ENCODE measurements at places on chromosomes 6 and 20. TPM values are rescaled to one million over a fixed set of nuclear protein-coding genes. Genes with fewer than 3 reads are reported as not detected.

The NNAT gene
- not detected for polyA plus RNA-seq

The FUCA2 gene
- polyA plus RNA-seq: 93.5 TPM

The CDKN1A gene
- polyA plus RNA-seq: 144 TPM

The DNPH1 gene
- polyA plus RNA-seq: 31.9 TPM

The MAFB gene
- 113 TPM for polyA plus RNA-seq

The C6orf118 gene
- polyA plus RNA-seq: not detected

The PTK6 gene
- polyA plus RNA-seq: 0.66 TPM

The RSPO3 gene
- not detected for polyA plus RNA-seq

The SEMG1 gene
- polyA plus RNA-seq: not detected

- DNase-seq: no peak
These were observed 47.1 kb downstream of the STX7 start for GRCh38 chr6:132465530-132466485.

- DNase-seq: no peak
These were observed 11.3 kb downstream of the PTPN1 start for GRCh38 chr20:50521221-50522052.

GRCh38 chr6:129709196-129709768 is 695 bp downstream of the ARHGAP18 start:
- DNase-seq: no peak

- no peak for DNase-seq
These were observed 18.5 kb upstream of the SLC16A10 start for GRCh38 chr6:111068866-111069234.

DNA sequence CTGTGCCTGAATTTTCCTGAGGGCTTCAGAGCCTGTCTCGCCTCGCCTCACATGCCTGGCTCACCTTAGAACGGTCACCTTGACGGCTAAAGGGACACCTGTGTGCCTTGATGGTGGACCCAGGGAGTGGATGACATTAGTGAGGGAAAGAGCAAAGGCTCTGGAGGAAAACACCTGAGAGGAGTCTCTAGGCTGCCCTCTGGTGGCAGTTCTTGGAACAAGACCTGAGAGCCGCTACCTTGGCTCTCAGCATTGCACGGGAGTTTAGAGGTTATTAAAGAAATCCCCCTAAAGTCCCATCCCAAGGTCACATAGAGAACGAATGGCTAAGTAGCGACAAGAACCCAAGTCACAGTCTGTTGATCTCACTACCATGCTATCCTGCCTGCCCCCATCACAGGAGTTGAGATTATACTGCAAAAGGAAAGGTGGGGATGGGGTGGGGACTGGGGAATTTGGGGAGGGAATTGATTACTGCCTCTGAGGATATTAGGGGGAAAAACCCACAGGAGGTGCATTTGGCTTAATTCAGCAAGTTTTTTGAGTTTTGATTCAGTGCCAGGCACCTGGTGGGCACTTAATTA is 7.9 kb upstream of the CDSN start:
- peak; percentile 23 for DNase-seq

DNA sequence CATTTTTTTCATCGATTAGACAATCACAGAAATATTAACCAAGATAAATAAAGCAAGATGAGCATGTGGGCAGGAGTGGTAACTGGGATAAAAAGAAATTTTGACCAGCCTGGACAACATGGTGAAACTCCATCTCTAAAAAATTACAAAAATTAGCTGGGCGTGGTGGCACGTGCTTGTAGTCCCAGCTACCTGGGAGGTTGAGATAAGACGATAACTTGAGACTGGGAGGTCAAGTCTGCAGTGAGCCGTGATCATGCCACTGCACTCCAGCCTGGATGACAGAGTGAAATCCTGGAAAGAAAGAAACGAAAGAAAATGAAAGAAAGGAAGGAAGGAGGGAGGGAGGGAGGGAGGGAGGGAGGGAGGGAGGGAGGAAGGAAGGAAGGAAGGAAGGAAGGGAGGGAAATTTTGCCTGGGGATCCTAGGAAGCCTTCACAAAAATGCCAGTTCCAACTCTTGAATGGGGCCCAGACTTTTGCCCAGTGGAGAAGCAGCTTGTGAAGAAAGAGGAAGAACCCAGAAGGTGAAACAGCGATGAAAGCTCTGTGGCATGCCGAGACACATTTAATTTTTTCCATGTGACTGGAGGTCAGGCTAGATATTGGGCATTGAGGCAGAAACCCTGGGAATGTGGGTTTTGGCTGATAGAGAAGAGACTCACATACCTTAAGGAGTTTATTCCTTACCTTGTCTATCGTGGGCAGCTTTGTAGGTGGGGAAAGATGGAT is 20.3 kb downstream of the CCDC170 start:
- no peak for DNase-seq

GRCh38 chr20:40443753-40444152 is 245.3 kb downstream of the MAFB start:
- no peak for DNase-seq

DNA sequence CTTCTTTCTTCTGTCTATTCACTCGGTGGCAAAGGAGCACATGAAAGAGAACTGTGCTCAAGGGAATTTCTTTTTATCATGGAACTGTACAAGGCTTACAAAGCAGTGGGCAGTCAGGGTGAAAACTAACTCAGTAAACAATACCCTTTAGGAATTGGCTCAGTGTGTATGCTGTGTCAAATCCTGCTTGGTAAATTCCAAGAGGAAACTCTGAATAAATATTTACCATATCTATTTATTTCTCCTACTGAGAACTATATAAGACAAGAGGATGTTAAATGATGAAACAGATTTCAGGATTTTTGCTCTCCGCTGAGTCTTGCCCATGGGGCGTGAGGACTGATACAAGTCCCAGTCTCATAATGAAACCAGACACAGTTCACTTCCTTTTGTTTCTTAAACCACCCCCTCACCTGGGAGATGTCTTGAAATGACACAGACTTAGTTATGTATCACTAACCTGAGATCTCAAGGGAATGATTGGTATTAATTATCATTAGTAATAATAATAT is 188.8 kb downstream of the BACH2 start:
- DNase-seq: peak; percentile 37

- no peak for DNase-seq
These were observed 39.8 kb downstream of the GMPR start for GRCh38 chr6:16278048-16278724.

- no peak for DNase-seq
These were observed 158.6 kb downstream of the RNF144B start for GRCh38 chr6:18545726-18546125.

Measured in CD14-positive monocyte (primary cell).